SJCRH30 (cell line): ENCODE measurements at places on chromosomes 3 and 15.

- H3K4me1 ChIP-seq: no peaks in the 10 kb centered on the region
- H3K27ac ChIP-seq: no peak overlapping the region
- H3K4me3 ChIP-seq: no peak overlapping the region
- no peak for DNase-seq
- no peaks in the 10 kb centered on the region for H3K36me3 ChIP-seq
- no peaks in the 10 kb centered on the region for H3K27me3 ChIP-seq
Observed at GRCh38 chr3:87706176-87706575, 352.6 kb downstream of the CGGBP1 start.

GRCh38 chr15:43922021-43922420 lies 95.2 kb downstream of the WDR76 start:
- H3K4me1 ChIP-seq: peaks cover 28% of the 10 kb centered on the region
- no peak overlapping the region for H3K4me3 ChIP-seq
- DNase-seq: no peak
- H3K36me3 ChIP-seq: no peaks in the 10 kb centered on the region
- H3K27ac ChIP-seq: no peak overlapping the region

DNA sequence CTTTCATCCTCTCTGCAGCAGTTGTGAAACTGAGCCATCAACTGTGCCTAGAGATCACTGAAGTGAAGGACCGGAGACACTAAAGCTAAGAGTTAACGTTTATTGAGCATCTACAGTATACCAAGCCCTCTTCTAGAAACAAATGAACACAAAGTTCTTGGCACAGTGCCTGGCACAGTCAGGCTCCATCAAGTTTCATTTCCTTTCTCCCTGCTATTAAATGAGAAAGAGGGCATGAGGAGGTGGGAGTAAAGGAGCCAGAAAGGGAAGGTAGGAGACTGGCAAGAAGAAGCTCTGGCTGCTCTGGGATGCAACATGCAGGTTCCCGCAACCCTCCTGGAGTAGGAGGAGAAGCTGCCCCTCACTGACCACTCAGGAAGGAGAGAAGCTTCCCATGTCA lies 30.6 kb downstream of the CYP19A1 start:
- no peaks in the 10 kb centered on the region for H3K27me3 ChIP-seq
- no peaks in the 10 kb centered on the region for H3K36me3 ChIP-seq
- H3K27ac ChIP-seq: no peak overlapping the region
- no peaks in the 10 kb centered on the region for H3K4me1 ChIP-seq
- DNase-seq: no peak

GRCh38 chr3:64384561-64384960 lies 159.3 kb upstream of the PRICKLE2 start:
- no peaks in the 10 kb centered on the region for H3K36me3 ChIP-seq
- no peak overlapping the region for H3K27ac ChIP-seq
- H3K4me3 ChIP-seq: no peak overlapping the region

DNA sequence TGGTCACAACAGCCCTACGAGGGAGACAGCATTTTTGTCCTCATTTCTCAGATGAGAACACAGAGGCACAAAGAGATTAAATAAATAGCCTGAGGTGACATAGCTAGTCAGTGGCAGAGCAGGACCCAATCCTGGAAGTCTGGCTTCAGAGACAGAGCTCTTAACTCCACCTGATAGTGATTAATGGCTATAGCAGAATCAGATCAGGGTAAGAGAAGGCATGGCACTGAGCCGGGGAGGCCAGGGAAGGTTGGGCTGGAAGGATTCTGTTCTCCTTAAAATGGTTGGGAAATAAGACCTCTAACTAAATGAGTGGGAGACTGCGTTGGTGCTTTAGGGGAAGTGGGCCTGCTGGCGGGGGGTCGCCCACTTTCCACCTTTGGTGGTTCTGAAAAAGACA lies 104.5 kb downstream of the VGLL4 start:
- no peaks in the 10 kb centered on the region for H3K36me3 ChIP-seq
- no peak overlapping the region for H3K4me3 ChIP-seq
- H3K4me1 ChIP-seq: peaks cover 6% of the 10 kb centered on the region
- no peaks in the 10 kb centered on the region for H3K27me3 ChIP-seq
- DNase-seq: no peak

- no peak for DNase-seq
- no peak overlapping the region for H3K4me3 ChIP-seq
- no peaks in the 10 kb centered on the region for H3K4me1 ChIP-seq
- no peak overlapping the region for H3K27ac ChIP-seq
- H3K27me3 ChIP-seq: no peaks in the 10 kb centered on the region
Observed at GRCh38 chr3:138202945-138203701, 16.0 kb downstream of the ARMC8 start.

GRCh38 chr3:65666448-65667091 lies 372.1 kb downstream of the MAGI1 start:
- no peak overlapping the region for H3K27ac ChIP-seq
- H3K27me3 ChIP-seq: no peaks in the 10 kb centered on the region
- H3K36me3 ChIP-seq: no peaks in the 10 kb centered on the region
- DNase-seq: no peak
- H3K4me3 ChIP-seq: no peak overlapping the region

DNA sequence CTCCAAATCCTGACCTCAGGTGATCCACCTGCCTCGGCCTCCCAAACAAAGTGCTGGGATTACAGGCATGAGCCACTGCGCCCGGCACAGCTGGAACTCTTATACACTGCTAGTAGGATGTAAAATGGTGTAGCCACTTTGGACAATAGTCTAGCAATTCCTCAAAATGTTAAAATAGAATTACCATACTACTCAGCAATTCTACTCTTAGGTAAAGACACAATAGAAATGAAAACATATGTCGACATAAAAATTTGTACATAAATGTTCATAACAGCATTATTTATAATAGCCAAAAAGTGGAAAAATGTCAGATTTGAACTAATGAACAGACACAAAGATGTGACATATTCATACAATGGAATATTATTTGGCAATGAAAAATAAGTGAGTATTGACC lies 33.4 kb downstream of the RAD18 start:
- peaks cover 39% of the 10 kb centered on the region for H3K36me3 ChIP-seq
- H3K27ac ChIP-seq: no peak overlapping the region
- no peak overlapping the region for H3K4me3 ChIP-seq
- no peaks in the 10 kb centered on the region for H3K27me3 ChIP-seq

DNA sequence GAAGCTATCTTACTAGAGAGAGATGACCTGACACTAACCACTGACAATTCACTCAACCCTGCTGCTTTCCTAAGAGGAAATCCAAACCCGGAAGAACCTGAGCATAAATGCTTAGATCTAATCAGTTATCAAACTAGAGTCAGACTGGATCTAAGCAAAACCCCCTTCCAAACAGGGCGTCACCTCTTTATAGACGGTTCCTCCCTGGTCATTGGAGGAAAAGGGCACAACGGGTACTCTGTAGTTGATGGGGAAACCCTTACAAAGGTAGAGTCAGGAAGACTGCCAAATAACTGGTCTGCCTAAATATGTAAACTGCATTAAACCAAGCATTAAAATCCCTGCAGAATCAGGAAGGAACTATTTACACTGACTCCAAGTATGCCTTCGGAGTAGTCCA lies 41.3 kb upstream of the FSTL1 start:
- H3K4me1 ChIP-seq: peaks cover 3% of the 10 kb centered on the region; the same call in 1 of the 2 replicates
- H3K27ac ChIP-seq: no peak overlapping the region
- H3K4me3 ChIP-seq: no peak overlapping the region
- H3K27me3 ChIP-seq: no peaks in the 10 kb centered on the region
- DNase-seq: no peak
- H3K36me3 ChIP-seq: no peaks in the 10 kb centered on the region; the same call in 1 of the 2 replicates

DNA sequence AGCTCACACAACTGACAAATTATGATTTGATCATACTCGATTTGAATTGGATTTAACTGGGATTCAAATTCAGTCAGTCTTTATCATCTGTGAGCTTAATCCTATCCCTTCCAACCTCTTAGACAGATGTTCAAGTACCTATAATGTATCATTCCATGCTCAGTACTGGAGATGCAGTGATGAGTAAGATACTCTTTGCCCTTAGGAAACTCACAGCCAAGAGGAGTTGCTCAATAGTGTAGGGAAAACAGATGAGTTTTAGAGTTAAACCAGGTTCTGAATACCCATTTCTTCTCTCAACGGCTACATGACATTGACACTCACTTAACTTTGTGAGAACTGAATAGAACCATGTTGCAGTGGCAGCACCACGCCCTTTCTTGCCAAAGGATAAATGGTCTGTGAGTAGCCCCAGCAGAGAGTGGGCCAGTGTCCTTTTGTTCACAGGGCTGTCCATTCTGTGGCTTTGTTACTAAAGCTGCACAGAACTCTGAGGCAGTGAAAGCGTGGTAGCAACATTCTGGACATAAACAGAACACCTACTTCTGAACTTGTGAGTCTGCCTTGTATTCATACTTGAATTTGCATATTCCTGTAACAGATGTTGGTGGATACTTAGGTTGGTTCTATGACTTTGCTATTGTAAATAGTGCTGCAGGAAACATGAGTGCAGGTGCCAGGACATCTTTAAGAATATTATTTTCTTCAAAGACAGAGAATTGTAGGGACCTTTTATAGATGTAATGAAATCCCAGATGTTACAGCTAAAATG lies 91.6 kb downstream of the RASA2 start:
- DNase-seq: no peak
- H3K36me3 ChIP-seq: peaks cover 67% of the 10 kb centered on the region

DNA sequence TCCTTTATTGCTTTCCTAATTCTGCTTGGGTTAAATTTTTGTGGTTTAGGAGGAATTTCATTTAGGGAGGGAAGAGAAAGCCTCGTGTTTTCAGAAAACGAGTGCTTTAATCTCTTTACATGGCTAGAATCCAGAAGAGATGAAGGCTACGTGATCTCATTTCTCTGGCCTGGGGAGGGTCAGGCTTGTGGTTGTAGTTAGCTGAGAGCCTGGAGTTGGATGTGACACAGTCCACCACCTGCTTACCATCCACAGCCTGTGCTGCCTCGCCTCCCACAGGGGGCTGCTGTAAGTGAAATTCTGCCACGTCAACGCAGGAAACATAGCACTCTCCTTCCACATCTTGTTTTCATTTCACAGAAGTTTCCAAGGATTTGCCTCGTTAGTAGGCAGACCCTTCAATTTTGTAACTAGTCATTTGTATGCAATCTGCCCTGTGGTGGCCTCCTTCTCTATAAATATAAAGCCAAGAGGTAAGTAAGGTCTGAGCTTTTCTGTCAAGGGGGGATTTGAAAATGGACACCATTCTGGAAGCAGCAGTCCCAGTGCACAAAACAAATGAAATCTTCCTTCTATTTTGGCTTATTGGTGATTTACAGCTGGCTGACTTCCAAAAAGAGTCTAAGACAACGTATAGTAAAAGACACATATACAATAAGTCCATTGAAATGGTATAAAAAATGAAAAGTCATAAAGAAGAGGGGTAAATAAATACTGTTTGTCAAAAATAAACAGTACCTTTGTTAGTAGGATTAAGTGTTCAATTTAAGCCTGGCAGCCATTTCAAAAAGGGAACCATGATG lies 3.4 kb downstream of the GXYLT2 start:
- no peaks in the 10 kb centered on the region for H3K27me3 ChIP-seq
- H3K4me1 ChIP-seq: peaks cover 30% of the 10 kb centered on the region
- peak; percentile 82 for DNase-seq
- peak overlapping the region; percentile 81 for H3K27ac ChIP-seq
- no peaks in the 10 kb centered on the region for H3K36me3 ChIP-seq

- H3K27ac ChIP-seq: no peak overlapping the region
- peaks cover 2% of the 10 kb centered on the region; the same call in 1 of the 2 replicates for H3K36me3 ChIP-seq
- H3K4me1 ChIP-seq: no peaks in the 10 kb centered on the region
- H3K27me3 ChIP-seq: no peaks in the 10 kb centered on the region
- no peak overlapping the region for H3K4me3 ChIP-seq
Observed at GRCh38 chr15:56729561-56729960, 3.7 kb downstream of the ZNF280D start.

GRCh38 chr15:92733934-92734521 lies 78.5 kb upstream of the FAM174B start:
- no peak overlapping the region for H3K27ac ChIP-seq
- H3K4me3 ChIP-seq: peak overlapping the region; percentile 29
- H3K36me3 ChIP-seq: no peaks in the 10 kb centered on the region
- DNase-seq: no peak

GRCh38 chr15:95470997-95471689 lies 859.4 kb upstream of the NR2F2 start:
- H3K4me1 ChIP-seq: peaks cover 22% of the 10 kb centered on the region
- DNase-seq: peak; percentile 73
- no peaks in the 10 kb centered on the region for H3K27me3 ChIP-seq
- H3K4me3 ChIP-seq: no peak overlapping the region
- peak overlapping the region; percentile 48 for H3K27ac ChIP-seq

DNA sequence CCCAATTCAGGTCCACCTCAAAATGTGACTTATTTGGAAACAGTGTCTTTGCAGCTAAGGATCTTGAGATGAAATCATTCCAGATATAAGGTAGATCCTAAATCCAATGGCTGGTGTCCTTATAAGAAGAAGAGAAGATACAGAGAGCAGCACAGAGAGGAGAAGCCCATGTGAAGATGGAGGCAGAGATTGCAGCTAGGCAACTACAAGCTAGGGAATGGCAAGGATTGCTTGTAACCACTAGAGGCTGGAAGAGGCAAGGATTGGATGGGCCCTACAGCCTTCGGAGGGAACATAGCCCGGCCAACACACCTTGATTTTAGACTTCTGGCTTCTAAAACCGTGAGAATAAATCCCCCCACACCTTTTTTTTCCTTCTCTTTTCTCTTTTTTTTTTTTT lies 38.5 kb downstream of the SYN2 start:
- H3K36me3 ChIP-seq: no peaks in the 10 kb centered on the region
- no peaks in the 10 kb centered on the region for H3K27me3 ChIP-seq
- no peak overlapping the region for H3K4me3 ChIP-seq
- DNase-seq: no peak
- H3K27ac ChIP-seq: no peak overlapping the region

GRCh38 chr3:177813322-177813721 lies 616.0 kb upstream of the TBL1XR1 start:
- H3K4me3 ChIP-seq: no peak overlapping the region
- H3K27ac ChIP-seq: no peak overlapping the region
- peaks cover 10% of the 10 kb centered on the region; the same call in 1 of the 2 replicates for H3K4me1 ChIP-seq
- DNase-seq: peak; percentile 30

DNA sequence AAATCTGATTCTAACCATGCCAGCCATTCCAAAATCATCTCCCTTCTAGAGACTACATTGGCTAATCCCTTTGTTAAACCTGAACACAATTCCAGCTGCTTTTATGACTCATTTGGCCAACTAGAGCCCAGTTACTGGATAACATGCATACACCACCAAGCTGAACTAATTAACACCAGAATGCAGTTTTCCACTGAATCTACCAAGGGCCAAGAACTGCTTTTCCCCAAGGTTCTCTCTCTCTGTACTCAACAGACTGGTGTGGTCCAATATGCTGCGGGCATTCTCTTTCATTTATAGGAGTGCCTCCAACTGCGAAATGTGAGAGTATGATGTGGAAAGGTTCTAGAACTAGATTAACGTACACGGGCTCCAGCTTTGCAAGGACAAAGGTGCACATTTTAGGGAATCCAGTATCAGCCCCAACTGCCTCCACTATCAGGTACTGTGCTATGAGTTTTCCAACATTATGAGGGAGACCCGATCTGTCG lies 1.5 kb downstream of the CHSY1 start:
- peak overlapping the region; percentile 88 for H3K4me3 ChIP-seq
- H3K36me3 ChIP-seq: peaks cover 14% of the 10 kb centered on the region
- DNase-seq: no peak
- peaks cover 10% of the 10 kb centered on the region for H3K4me1 ChIP-seq
- H3K27me3 ChIP-seq: no peaks in the 10 kb centered on the region
